Activated CD8-positive, alpha-beta memory T cell treated with anti-CD3 and anti-CD28 coated beads, Interleukin-2, amount 10 ng/mL, durations not matched to agents 7 days and 5 days (primary cell): ENCODE measurements at places on chromosomes 4 and X. TPM values are rescaled to one million over a fixed set of nuclear protein-coding genes. Genes with fewer than 3 reads are reported as not detected.

SHOX gene
- total RNA-seq, result not detected

TLR3 gene
- total RNA-seq, result 3.7 TPM

SOX3 gene
- total RNA-seq, result not detected

MID1 gene
- total RNA-seq, result 0.33 TPM

TENM3 gene
- not detected for total RNA-seq

CSAG3 gene
- 1.4 TPM for total RNA-seq

MAGEA2 gene
- total RNA-seq, result not detected

SHROOM2 gene
- total RNA-seq, result not detected

IRS4 gene
- total RNA-seq, result 0.16 TPM

BANK1 gene
- not detected for total RNA-seq

CENPVL1 gene
- total RNA-seq, result not detected

FGF5 gene
- not detected for total RNA-seq

AWAT2 gene
- total RNA-seq, result not detected

SERPINA7 gene
- total RNA-seq, result not detected

CORIN gene
- total RNA-seq, result not detected

SYNPO2 gene
- 1.0 TPM for total RNA-seq

ZFX gene
- total RNA-seq, result 41.9 TPM

ASB12 gene
- 0.33 TPM for total RNA-seq

NLGN4X gene
- not detected for total RNA-seq

SPRY1 gene
- 73.7 TPM for total RNA-seq

CT55 gene
- total RNA-seq, result not detected

TRMT44 gene
- 20.5 TPM for total RNA-seq

NHSL2 gene
- total RNA-seq, result 0.45 TPM

ARAF gene
- total RNA-seq, result 73.1 TPM

TMPRSS11F gene
- total RNA-seq, result not detected

ABCG2 gene
- total RNA-seq, result 1.8 TPM

TLR10 gene
- 0.09 TPM for total RNA-seq
